Endothelial cell (in vitro differentiated cells): ENCODE measurements at places on chromosomes 6 and 20. TPM values are rescaled to one million over a fixed set of nuclear protein-coding genes. Genes with fewer than 3 reads are reported as not detected.

The C20orf96 gene
- total RNA-seq = 27.5 TPM

The LRP11 gene
- total RNA-seq = 51.7 TPM

The SMIM8 gene
- total RNA-seq = 11.6 TPM

The PRL gene
- total RNA-seq = not detected

The OR2H1 gene
- not detected for total RNA-seq

The SRSF3 gene
- total RNA-seq = 289 TPM

The CST4 gene
- total RNA-seq = not detected

The PI16 gene
- total RNA-seq = 20.5 TPM

The AKAP12 gene
- total RNA-seq = 70.1 TPM

The TCP11 gene
- total RNA-seq = 0.18 TPM

The ESR1 gene
- total RNA-seq = 0.05 TPM

DNA sequence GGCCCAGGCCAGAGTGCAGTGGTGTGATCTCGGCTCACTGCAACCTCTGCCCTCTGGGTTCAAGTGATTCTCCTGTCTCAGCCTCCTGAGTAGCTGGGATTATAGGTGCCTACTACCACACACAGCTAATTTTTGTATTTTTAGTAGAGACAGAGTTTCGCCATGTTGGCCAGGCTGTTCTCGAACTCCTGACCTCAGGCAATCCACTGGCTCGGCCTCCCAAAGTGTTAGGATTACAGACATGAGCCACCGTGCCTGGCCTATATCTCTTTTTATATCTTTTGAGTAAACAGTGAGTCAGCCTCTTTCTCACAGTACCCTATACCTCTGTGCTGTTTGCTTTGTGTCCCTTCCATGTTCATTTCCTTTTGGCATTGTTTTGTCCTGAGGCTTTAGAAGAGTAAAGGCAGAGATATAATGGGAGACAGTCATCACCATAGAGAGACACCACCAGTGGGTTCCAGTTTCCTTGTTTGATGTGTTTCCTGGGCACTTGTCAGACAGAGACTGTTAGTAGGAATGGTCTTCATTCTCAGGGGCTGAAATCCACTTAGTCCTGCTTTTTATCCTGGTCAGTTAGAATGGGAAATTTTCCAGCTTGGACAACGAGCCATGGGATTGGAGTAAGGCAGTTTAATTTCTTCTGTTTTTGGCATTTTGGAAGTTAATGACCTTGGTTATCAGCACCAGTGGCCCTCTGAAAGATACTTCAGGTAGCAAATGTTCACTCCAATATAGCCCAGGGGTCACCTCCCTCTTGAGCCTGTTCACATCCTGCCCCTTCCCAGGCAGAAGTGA is 32.2 kb upstream of the ASXL1 start:
- no peak for DNase-seq
- H3K4me1 ChIP-seq = peaks cover 17% of the 10 kb centered on the region
- peak overlapping the region; percentile 92 for H3K27ac ChIP-seq
- H3K27me3 ChIP-seq = no peaks in the 10 kb centered on the region

DNA sequence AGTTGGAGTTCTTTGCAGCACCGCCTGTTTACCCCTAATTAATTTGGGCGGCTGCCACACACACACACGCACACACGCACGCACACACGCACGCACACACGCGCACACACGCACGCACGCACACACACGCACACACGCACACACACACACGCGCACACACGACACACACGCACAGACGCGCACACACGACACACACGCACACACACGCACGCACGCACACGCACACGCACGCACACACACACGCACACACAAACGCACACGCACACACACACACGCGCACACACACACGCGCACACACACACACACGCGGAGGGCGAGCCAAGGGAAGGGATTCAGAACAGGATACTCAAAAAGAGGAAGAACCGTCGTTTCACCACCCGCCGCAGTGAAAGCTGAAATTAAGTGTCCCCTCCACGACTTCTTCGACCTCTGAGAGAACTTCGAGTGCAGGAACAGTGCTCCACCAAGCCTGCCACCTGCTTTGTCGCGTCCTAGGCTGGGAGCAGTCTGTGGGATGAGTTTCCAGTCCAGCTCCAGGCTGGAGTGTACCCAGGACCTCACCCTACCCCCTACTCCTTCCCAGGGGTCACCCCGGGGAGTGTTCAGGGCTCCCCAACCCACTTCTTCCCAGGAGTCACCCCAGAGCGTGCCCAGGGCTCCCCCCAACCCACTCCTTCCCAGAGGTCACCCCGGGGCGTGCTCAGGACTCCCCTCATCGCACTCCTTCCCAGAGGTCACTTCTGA is 1.1 kb downstream of the RNASET2 start:
- peaks cover 23% of the 10 kb centered on the region for H3K36me3 ChIP-seq
- peaks cover 36% of the 10 kb centered on the region for H3K4me1 ChIP-seq
- H3K27me3 ChIP-seq = peaks cover 24% of the 10 kb centered on the region

DNA sequence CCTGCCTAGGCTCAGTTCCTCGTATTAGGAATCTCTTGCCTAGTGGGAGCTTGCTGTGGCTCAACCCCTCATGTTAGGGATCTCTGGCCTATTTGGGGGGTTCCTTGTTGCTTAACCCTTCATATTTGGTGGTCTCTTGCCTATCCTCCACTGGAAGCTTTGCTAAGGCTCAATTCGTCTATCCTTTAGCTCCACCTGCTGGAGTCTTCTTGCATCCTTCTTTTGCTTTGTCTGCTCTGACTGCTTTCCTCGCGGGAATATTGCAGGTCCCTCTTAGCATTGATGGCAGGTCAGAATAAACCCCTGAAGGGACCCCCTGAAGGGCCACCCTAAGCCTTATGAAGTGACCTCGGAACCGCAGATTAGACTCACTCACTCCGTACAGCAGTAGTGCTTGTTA is 203.0 kb upstream of the TBX18 start:
- no peaks in the 10 kb centered on the region for H3K4me1 ChIP-seq
- peaks cover 13% of the 10 kb centered on the region for H3K36me3 ChIP-seq
- H3K27ac ChIP-seq = no peak overlapping the region
- peak; percentile 10 for DNase-seq
- no peaks in the 10 kb centered on the region for H3K27me3 ChIP-seq
- no peak overlapping the region for H3K4me3 ChIP-seq

DNA sequence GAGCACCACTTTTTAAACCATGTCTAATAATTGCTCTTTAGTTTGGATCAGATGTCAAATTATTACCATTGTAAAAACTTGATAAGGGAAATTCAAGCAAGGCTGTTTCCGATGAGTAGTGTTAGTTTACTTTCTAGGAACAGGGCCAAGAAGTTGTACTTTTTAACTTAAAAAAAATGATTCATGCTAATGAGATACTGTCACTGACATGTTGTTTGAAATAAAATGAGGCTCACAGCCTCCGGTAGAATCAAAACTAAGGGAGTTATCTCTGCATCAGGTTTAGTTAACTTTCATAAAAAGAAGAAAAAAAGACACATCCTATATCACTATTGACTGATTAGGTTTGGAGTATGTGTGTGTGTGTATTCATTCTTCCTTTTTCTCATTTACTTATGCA is 55.2 kb upstream of the SUPT3H start:
- no peak overlapping the region for H3K4me3 ChIP-seq
- H3K27me3 ChIP-seq = no peaks in the 10 kb centered on the region
- no peak for DNase-seq
- peaks cover 20% of the 10 kb centered on the region for H3K4me1 ChIP-seq
- no peak overlapping the region for H3K27ac ChIP-seq
- H3K36me3 ChIP-seq = no peaks in the 10 kb centered on the region

- H3K27me3 ChIP-seq = peaks cover 4% of the 10 kb centered on the region
- H3K4me3 ChIP-seq = peak overlapping the region; percentile 31
- no peaks in the 10 kb centered on the region for H3K4me1 ChIP-seq
- peaks cover 8% of the 10 kb centered on the region for H3K36me3 ChIP-seq
- DNase-seq = no peak
Observed at GRCh38 chr20:42218621-42219374, 600.6 kb upstream of the CHD6 start.

DNA sequence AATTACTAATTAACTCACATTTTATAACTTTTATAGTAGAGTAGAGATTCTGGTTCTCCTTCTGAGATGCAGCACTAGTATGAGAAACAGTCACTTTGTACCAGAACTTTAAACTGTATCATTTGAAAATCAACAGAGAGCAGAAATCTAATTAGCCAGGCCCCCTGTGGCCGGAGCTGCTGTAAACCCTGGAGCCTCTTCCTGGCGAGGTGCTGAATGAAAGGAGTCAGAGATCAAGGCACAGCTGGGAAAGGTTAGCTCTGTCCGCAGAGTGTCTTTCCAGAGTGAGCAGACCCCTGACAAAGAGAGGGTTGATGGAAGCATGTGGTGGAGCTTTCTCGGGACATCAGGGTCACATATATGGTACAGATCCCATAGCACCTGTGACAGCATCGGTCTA is 703.8 kb downstream of the RFPL4B start:
- H3K27me3 ChIP-seq = peaks cover 3% of the 10 kb centered on the region
- peak; percentile 12 for DNase-seq
- peaks cover 23% of the 10 kb centered on the region for H3K4me1 ChIP-seq
- no peak overlapping the region for H3K4me3 ChIP-seq

DNA sequence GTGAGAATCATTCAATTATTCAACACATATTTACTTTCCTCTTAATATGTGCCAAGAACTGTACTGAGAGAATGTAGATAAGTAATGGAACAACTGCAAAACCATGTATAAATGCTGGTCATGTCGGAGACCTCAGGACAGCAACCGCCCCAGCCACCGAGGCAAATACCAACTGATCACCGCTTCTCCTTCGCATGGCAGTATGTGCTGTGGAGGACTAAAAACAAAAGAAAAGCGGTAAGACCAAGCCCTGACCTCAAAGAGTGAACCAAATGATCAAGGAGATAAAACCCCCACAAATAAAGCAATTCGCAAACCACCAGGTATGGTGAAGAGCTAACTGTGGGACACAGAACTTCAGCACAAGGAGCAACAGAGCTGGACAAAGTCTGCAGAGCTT is 104.3 kb downstream of the TRERF1 start:
- DNase-seq = no peak
- H3K27ac ChIP-seq = no peak overlapping the region
- no peaks in the 10 kb centered on the region for H3K27me3 ChIP-seq
- H3K36me3 ChIP-seq = no peaks in the 10 kb centered on the region

GRCh38 chr6:81895511-81896185 is 143.2 kb upstream of the TENT5A start:
- no peak for DNase-seq
- no peaks in the 10 kb centered on the region for H3K27me3 ChIP-seq
- H3K4me3 ChIP-seq = no peak overlapping the region
- no peaks in the 10 kb centered on the region for H3K4me1 ChIP-seq
- no peak overlapping the region for H3K27ac ChIP-seq
- no peaks in the 10 kb centered on the region for H3K36me3 ChIP-seq

- DNase-seq = no peak
- no peak overlapping the region for H3K27ac ChIP-seq
- peaks cover 22% of the 10 kb centered on the region for H3K27me3 ChIP-seq
- H3K4me1 ChIP-seq = no peaks in the 10 kb centered on the region
- no peaks in the 10 kb centered on the region for H3K36me3 ChIP-seq
- H3K4me3 ChIP-seq = no peak overlapping the region
Observed at GRCh38 chr20:46176739-46177378, 58.7 kb downstream of the CD40 start.

- DNase-seq = no peak
- H3K36me3 ChIP-seq = no peaks in the 10 kb centered on the region
- H3K4me3 ChIP-seq = no peak overlapping the region
- no peaks in the 10 kb centered on the region for H3K4me1 ChIP-seq
- H3K27ac ChIP-seq = no peak overlapping the region
- no peaks in the 10 kb centered on the region for H3K27me3 ChIP-seq
Observed at GRCh38 chr6:45844986-45845385, 170.7 kb downstream of the CLIC5 start.

DNA sequence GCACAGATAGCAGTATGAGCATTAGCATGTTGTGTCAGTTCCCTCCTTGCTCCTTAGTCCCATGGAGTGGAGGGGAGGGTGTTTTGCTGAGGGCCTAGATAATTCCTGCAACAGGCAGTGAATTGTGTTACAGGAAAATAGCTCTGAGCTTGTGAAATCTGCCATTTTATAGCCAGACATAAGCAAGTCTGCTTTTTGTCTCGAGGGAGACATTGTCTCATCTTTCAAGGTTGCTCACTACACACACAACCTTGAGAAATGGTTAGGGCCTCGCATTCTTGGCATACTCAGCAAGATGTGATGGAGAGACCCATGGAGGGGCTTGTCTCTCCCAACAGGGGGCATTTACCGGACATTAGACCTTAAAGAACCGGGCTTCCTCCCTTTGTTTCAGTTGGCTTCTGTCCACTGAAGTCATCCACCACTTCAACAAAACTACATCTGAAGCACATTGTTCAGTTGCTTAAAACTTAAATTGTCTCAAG is 108.0 kb upstream of the FOXO3 start:
- peak overlapping the region; percentile 80 for H3K27ac ChIP-seq
- no peaks in the 10 kb centered on the region for H3K36me3 ChIP-seq
- no peak overlapping the region for H3K4me3 ChIP-seq

DNA sequence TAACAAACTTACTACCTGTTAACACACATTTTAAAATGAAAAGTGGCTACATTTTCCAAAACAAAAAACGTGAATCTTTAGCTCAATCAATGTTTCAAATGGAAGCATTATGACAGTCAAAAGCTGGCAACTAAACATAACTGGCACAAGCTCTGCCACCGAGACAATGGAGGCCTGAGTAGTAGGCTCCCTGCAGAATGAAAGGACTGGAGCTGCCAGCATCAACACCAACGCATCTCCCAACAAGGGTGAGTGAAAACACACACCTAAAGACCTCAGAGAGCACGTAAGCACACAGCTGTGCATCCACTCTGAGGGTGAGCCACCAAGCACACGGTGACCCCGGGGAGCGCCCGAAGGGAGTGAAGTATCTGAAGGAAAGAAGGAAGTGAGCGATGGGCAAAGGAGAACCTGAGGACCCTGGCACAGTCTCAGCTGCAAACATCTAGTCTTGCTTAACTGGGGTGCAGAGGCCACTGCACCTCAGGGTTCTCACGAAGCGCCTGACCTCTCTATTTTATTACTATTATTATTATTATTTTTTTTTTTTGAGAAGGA is 1.6 kb upstream of the ADRM1 start:
- H3K4me1 ChIP-seq = peaks cover 18% of the 10 kb centered on the region
- no peak for DNase-seq
- peak overlapping the region; percentile 83 for H3K27ac ChIP-seq

DNA sequence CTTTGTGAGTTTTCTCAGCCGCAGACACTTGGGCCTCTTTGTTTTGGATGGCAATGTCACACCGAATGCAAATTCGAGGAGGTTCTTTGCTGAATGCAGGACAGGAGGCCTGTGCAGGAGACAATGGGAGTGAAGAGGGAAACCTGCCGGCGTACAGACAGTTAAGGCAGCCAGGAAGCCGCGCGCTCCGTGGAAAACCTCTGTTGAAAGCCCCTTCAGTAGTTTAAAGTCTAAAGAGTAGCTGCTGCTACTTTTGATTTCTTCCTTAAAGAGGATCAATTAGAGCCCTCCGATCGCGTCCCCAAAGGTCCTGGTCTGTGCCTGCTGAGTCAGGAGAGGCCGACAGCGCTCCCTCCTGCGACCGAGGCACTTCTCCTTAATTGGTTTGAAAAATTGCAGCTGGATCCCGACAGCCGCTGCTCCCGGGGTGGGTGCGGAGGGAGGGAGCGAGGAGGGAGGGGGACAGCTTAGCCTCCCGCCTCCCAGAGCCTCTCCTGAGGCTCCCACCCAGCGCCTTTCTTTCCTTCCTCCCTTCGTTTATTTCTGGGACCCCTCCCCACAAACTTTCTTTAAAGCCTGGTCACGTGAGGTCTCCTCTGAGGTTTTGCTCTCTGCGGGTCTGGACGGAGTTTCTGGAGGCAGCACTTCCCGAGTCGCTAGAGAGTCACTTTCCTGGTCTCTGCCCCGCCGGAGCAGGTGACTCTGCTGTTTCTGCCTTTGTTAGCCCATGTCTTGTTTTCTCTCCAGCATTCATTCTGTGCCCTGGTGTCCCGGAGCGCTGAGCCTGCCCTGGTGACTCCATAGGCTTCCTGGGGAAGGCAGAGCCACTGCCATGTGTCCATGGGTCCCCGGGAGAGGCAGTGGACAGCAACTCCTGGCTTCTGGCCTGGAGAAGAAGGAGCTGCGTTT is 22.3 kb upstream of the RPP40 start:
- DNase-seq = peak; percentile 63
- H3K4me1 ChIP-seq = peaks cover 20% of the 10 kb centered on the region
- H3K4me3 ChIP-seq = peak overlapping the region; percentile 91
- peaks cover 4% of the 10 kb centered on the region for H3K27me3 ChIP-seq
